ENCODE measurements at places on chromosomes 7 and 10.

DNA sequence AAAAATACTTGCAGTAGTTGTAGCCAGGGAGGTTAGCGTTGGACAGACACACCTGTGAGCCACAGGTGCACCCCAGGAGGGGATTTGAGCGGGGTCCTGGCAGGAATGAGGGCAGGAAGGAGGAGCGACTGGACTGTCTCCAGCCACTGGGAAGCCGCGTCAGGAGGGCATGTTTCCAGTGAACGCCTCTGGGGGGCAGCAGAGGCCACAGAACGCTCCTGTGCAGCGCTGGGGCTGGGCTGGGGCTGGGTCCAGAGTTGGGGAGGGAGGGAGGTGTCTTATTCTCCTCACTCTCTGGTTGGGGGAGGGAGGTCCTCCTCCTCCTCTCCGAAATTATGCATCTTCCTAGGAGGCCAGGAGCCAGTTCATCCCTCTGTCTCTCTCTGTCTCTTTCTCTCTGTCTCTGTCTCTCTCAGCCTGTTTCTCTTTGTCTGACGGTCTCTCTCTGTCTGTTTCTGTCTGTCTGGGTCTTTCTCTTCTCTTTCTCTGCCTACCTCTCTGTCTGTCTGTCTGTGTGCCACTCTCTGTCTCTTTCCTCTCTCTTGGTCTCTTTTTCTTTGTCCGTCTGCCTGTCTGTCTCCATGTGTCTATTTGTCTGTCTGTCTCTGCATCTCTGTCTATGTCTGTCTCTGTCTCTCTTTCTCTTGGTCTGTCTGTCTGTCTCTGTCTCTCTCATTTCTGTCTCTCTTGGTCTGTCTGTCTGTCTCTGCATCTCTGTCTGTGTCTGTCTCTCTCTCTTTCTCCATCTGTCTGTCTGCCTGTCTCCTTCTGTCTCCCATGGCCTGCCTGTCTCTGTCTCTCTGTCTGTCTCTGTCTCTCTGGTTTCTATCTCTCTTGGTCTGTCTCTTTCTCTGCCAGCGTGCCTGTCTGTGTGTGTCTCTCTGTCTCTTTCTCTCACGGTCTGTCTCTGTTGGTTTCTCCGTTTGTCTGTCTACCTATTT is 9.9 kb upstream of the PSMG3 start:
- DNase-seq: peak; percentile 87

GRCh38 chr7:43461349-43462024 is 121.4 kb upstream of the STK17A start:
- peak; percentile 72 for DNase-seq

DNA sequence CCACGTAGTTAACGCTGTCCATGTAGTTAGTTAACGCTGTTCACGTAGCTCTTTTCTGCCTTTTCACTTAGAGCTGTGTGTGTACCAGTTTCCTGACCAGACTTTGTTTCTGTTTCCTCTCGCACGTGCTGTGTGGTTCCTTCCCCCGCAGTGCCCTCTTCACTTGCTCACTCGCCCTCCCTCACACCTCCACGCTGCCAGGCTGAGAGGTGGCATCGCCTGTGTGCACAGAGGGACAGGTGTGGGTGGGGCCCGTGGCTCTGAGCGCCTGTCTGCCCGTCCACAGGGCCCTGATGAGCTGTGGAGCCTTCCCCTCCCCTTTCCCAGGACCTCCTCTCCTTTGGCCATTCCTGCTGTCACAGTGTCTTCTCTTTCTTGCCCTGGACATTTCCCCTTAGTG is 30.6 kb downstream of the WDR37 start:
- no peak for DNase-seq

- DNase-seq: no peak
These were observed 588.8 kb downstream of the REEP3 start for GRCh38 chr10:64109926-64110495.

- DNase-seq: peak; percentile 75
These were observed 26.4 kb downstream of the CDK6 start for GRCh38 chr7:92809760-92810573.

- no peak for DNase-seq
These were observed 12.8 kb downstream of the WDR86 start for GRCh38 chr7:151397026-151397425.

GRCh38 chr7:90232430-90232829 is 12.5 kb upstream of the CFAP69 start:
- DNase-seq: no peak

DNA sequence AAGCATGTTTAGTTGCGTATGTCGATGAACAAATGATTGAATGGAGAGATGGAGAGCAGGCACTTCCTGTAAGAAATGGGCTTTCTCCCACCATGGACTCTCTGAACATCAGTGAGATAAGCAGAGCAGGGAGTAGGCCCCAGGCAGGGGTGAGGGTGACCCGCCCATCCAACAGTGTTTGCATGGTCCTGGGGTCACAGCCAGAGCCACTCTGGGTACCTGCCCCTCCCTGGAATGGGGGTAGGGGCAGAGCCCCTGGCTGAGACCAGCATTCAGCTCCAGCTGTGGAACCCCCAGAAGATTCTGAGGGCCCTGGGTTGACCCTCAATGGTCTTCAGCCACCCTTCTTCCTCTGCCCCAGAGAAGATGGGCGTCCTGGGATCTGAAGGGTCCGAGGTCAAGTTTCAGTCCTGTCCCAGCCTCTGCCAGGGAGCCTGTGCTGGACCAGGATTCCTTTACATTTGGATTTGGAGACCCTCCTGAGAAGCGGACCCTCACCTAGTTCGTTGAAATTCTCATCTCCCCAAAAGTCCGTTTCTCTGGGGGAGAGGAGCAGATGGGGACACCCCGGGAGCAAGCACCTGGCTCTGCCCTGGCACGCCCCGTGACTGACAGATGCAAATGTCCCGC is 2.4 kb upstream of the FGF8 start:
- DNase-seq: no peak

DNA sequence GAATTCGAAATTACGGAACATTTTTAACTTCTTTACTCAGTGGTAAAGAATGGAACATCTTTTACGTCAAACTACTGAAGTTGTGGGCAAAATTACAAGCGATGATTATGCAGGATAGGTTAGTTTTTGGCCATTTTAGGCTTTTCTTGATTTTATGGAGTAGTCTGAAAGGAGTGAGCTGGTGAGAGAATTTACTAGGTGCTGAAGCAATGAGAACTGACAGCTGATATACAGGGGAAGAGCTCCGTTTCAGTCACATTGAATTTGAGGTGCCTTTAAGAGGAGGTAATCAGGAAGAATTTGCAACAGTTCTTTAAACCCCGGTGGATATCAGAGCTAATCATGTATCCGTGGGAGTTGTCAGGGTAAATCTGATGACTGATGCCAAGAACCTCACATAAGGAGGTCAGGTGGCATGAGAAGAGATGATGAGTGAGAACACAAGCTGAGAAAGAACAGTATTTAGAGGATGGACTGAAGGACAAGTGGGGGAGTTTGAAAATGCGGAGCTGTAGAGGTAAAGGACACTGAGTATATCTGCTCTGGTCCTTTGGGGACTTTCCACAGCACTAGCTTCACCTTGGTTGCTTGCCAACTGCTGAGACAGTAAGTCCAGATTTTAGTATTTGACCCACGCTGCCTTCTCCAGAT is 104.3 kb downstream of the AHR start:
- DNase-seq: no peak

- DNase-seq: no peak
These were observed 88.4 kb upstream of the LEP start for GRCh38 chr7:128152721-128153120.

DNA sequence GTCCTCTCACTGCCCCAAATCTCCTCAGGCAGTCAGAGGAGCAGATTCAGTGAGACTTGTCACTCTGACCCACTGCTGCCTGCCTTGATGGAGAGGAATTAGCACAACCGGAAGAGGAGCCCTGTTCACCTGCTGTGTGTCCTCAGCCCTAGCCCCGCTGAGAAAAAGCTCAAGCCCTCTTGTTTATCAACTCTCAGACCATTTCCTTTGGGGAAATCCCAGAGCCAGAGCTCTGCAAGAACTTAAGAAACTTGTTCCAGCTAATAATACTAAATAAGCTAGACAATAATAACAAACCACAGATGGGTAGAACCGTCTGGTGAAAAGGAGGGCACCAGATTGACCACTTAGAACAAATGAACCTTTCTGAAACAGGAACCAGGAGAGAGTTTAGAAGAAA is 37.7 kb upstream of the ITGB1 start:
- DNase-seq: no peak

GRCh38 chr7:26449175-26450165 is 157.8 kb downstream of the SNX10 start:
- peak; percentile 30 for DNase-seq

DNA sequence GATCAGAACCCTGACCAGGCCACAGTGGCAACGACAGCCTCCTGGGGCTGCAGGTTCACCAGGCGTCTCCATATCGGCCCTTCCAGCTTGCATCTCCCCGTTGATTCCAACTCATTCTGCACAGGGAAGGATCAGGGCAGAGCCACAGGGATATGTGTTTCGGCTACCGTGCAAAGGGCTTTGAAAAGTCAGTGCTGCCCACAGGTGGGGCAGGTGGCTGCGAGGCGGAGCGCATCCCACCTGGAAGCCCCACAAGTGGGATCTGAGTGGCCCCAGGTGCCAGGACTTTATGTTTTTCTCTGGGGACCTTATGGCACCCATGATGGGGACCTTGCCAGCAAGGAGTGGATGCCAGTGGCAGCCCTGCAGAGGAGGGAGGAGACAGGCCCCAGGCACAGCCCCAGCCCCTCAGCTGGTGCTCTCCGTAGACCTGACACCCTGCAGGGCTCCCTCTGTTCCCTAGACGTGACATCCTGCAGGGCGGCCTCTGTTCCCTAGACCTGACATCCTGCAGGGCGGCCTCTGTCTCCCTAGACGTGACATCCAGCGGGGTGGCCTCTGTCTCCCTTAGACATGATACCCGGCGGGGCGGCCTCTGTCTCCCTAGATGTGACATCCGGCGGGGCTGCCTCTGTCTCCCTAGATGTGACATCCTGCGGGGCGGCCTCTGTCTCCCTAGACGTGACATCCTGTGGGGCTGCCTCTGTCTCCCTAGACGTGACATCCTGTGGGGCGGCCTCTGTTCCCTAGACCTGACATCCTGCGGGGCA is 189.4 kb downstream of the ELFN1 start:
- DNase-seq: no peak

- DNase-seq: no peak
These were observed 71.7 kb downstream of the RAMP3 start for GRCh38 chr7:45229156-45229920.

GRCh38 chr10:68092512-68092911 is 16.8 kb upstream of the MYPN start:
- DNase-seq: no peak

DNA sequence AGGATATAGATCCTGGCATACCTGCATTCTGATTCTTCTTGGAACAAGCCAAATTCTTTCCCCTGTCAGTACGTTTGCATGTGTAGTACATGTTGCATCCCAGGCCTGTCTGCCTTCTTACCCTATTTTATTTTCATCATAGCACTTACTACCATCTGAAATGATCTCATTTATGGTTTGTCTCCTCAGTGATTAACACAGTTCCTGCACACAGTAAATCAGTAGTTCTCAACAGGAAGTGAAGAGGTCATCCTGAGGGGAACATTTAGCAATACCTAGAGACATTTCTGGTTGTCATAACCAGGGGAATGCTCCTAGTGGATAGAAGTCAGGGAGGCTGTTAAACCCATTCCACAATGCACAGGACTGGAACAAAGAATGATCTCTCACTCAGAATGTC is 38.2 kb upstream of the SLC26A4 start:
- DNase-seq: no peak

All from tongue (tissue), 3 donors.